ENCODE measurements at places on chromosomes 3 and 15.

DNA sequence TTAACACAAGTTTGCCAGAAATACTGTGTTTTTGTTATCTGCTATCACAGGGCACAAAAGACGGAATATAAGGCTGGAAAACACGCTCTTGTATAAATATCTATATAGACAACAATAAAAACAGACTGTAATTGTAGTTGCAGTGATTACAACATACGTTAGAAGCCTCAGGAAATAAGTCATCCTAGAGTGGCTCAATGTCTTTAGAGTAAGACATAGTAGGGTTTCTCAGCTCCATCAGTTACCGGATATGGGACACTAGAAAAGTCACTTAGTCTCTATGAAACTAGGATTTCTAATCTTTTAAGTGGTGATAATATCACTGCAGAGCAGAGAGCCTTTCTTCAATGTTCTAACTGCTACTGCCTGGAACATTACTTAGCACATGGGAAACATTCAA, 208.8 kb downstream of the STAG1 start:
- DNase-seq = peak; percentile 57

DNA sequence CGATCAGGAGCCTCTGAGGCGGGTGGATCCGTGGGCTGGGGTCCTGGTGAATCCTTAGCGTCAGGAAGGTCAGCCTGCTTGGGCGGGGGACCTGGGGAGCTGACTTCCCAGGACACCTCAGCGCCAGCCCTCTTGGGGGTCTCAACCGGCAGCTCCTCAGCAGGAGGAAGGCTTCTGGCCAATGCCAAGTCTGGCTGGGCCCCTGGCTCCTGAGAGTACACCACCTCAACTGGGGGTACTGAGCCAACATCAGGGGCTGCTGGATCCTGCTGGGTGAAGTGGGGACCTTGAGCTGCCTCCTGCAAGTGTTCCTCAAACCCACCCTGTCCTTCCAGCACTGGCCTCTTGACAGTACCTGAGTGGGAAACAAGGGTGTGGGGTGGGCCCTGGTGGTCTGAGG, 3.1 kb downstream of the PRRT3 start:
- no peak for DNase-seq

GRCh38 chr15:58476525-58477162, 44.9 kb downstream of the LIPC start:
- DNase-seq = no peak

DNA sequence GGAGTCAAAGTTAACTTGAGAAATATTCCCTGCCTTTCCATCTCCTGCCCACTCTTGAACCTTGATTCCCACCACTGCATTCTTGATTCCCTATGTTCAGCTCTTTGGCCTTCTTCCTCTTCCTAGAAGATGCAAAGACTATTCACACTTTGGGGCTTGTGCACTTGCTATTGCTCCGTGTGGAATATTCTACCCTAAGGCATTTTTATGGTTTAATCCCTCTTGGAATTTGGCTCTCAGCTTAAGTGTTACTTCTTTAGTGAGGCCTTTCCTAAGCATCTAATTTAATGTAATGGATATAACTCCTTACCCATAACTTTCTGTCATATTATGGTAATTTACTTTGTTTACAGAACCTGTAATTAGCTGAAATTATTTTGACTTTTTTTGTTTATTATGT, 318.9 kb upstream of the COL8A1 start:
- no peak for DNase-seq

DNA sequence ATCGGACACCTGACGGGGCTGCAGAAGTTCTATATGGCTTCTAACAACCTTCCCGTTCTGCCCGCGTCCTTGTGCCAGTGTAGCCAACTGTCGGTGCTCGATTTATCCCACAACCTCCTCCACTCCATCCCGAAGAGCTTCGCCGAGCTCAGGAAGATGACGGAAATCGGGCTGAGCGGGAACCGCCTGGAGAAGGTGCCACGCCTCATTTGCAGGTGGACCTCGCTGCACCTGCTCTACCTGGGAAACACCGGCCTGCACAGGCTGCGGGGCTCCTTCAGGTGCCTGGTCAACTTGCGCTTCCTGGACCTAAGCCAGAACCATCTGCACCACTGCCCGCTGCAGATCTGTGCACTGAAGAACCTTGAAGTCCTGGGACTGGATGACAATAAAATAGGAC, 9.8 kb upstream of the LRRC34 start:
- no peak for DNase-seq

GRCh38 chr3:14492948-14493881, 46.9 kb downstream of the GRIP2 start:
- DNase-seq = no peak

DNA sequence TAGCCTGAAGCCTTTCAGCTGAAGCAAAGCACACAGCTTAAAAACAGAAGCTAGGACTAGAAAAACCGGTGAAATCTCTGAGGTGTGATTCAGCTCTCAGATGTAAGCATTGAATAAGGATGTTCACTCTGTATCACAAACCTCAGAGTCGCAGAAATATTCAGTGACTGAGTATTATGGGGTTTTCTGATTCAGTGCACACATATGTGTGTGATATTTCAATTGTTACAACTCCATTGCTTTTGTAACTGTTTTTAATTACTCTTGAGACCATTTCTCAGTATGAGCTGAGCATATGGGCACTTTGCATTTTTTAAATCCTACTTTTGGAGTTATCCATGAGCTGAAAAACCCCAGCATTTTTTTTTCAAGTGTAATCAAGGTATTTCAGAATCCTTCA, 868.8 kb downstream of the NTRK3 start:
- DNase-seq = no peak

GRCh38 chr3:133289322-133289721, 110.5 kb upstream of the BFSP2 start:
- no peak for DNase-seq

DNA sequence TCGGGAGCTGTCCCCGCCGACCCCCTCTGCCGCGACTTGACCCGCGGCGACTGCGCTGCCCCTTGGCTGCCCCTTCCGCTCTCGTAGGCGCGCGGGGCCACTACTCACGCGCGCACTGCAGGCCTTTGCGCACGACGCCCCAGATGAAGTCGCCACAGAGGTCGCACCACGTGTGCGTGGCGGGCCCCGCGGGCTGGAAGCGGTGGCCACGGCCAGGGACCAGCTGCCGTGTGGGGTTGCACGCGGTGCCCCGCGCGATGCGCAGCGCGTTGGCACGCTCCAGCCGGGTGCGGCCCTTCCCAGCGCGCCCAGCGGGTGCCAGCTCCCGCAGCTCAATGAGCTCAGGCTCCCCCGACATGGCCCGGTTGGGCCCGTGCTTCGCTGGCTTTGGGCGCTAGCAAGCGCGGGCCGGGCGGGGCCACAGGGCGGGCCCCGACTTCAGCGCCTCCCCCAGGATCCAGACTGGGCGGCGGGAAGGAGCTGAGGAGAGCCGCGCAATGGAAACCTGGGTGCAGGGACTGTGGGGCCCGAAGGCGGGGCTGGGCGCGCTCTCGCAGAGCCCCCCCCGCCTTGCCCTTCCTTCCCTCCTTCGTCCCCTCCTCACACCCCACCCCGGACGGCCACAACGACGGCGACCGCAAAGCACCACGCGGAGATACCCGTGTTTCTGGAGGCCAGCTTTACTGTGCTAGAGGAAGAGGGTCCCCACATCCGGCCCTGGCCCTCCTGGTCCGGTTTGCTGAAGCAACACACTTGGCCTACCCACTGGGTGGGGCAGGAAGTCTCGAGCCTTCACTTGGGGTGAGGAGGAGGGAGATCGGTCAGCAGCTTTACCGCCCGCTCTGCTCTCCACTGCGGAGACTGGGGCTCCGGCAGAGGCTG, at the start of gene RASSF1:
TSS of gene RASSF1 (minus strand) at position 389 of the 882 bp plus-strand sequence. CDS start at position 358, 31 bp downstream.
- DNase-seq = peak; percentile 42

GRCh38 chr15:45863881-45864580, 229.2 kb downstream of the SQOR start:
- peak; percentile 83 for DNase-seq

GRCh38 chr3:151733613-151734012, at the start of gene AADACL2:
Gene AADACL2, plus strand, starts transcription at chr3:151733927. Its CDS starts 109 bp downstream, at chr3:151734036.
- DNase-seq = no peak

DNA sequence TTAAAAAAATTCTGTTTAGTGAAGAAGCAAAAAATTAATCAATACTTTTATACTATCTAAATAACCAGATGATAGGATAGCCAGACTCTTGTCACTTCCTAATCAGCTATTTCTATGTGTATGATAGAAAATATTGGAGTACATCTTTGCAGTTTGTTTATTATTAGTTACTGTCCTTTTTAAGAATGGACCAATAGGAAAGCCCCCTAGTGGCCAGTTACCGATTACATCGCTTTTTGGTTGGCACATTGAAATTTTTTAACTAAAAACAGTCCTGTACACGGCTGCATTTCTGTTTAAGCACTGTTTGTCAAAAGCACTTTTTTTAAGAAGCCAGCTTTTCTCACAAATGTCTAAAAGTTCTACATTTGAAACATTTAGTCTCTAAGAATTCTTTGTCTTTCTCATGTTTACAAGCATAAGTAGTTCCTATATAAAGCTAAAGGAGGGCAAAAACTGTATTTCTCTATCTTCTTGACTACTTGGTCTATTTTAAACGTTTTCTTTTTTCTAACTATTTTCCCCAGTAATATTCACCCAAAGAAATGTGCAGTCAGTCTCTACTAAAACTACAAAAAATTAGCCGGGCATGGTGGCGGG, 253.2 kb upstream of the LRTM1 start:
- DNase-seq = peak; percentile 34

- no peak for DNase-seq
Measured at GRCh38 chr3:35070088-35070487, 569.2 kb upstream of the ARPP21 start.

- no peak for DNase-seq
Measured at GRCh38 chr3:168820810-168821415, 725.2 kb upstream of the GOLIM4 start.

DNA sequence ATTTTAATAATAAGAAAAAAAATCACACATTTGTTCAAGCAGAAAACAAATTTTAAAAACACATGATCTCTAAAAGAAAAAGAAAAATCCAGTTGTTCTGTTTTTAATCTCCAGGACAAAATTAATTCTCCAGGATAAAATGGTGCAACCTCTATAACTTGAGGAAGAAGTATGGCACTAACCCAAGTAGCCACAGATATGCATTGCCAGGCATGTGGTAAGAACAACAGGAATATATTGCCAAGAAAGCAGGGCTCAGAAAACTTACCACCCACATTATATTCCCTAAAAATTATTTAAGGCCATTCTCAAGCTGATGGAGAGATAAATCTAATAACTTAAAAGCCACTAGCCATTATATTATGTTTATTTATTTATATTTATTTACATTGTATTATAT, 295.7 kb upstream of the TMCO5A start:
- DNase-seq = no peak

GRCh38 chr3:170777564-170777926, 92.5 kb downstream of the RPL22L1 start:
- no peak for DNase-seq

GRCh38 chr3:176824811-176825210, 372.5 kb downstream of the TBL1XR1 start:
- no peak for DNase-seq

- DNase-seq = no peak
Measured at GRCh38 chr15:59993950-59994401, 10.1 kb upstream of the FOXB1 start.

DNA sequence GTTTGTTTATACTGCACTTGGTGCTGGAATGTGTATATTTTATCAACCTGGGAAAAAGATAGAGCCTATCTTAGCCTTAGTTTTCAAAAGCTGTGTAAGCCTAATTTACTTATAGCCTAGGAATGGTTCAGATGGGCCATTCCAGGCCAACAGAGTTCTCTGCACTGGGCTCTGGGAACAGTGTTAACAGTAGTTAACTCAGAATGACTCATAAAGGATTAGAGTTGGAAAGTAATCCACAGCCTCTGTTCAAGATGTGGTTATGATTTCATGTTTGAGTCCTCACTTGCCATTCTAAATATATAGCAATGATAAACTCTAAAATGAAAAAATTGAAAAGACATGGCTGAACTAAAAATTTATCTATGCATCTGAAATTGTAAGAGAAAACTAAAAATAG, 22.6 kb upstream of the PEX5L start:
- peak; percentile 64 for DNase-seq

DNA sequence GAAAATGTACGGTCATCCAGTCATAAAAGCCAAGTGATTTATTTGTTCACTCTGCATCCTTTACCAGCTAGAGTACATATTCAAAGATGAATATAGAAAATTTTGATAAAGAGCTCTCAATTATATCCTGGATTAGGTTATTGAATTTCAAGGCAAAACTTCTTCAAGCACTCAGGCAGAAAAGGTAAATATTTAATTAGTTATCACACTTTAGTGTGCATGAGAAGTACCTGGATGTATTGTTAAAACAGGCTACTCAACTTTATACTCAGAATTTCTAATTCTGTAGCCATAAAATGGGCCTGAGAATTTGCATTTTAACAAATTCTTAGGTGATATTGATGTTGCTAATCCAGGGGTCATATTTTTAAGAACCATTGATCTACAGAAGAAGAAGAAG, 45.3 kb downstream of the ILDR1 start:
- no peak for DNase-seq

DNA sequence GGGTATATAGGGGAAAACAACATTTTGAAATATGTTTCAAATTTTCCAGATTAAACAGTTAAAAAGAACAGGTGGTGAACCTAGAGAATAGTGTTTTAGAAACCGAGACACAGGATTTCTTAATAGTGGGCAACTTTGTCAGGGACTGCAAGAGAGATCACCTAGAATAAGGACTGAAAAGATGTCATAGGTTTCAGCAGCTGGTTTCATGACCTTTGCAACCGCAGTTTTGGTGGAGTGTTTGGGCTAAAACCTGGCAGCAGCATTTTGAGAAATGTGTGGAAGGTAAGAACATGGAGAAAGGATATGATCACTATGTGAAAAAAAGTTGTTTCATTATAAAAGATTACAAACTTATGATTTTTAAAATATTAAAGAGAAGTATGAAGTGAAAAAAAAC, 34.9 kb downstream of the PRKCI start:
- no peak for DNase-seq

GRCh38 chr3:114650808-114651207, 357.0 kb downstream of the TIGIT start:
- peak; percentile 71 for DNase-seq

- DNase-seq = no peak
Measured at GRCh38 chr3:128271536-128272332, 118.5 kb downstream of the EEFSEC start.

GRCh38 chr3:14959359-14959943, 12.1 kb downstream of the NR2C2 start:
- no peak for DNase-seq

- DNase-seq = no peak
Measured at GRCh38 chr3:134718726-134719125, 67.9 kb upstream of the KY start.

GRCh38 chr3:160831401-160831800, 75.4 kb downstream of the PPM1L start:
- no peak for DNase-seq

DNA sequence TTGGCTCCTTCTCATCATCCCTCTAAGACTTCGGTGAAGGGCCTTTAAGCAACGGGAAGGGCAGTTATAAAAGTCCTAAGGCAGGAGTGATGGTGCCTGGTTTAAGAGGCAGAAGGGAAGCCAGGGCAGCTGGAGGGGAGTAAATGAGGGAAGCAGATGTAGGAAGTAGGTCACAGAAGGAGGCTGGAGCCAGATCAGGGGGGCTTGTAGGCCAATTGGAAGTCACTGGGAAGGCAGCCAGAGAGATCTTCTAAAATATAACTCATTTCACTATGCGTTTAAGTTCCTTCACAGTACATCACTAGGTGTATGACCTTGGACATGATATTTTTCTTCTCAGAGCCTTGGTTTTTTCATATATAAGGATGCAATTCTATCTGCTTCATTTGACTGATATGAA, 94.7 kb downstream of the MYH15 start:
- no peak for DNase-seq
